ENCODE measurements at places on chromosomes 7 and 10.

- no peak for DNase-seq
Measured at GRCh38 chr10:75694790-75695189, 263.4 kb downstream of the LRMDA start.

DNA sequence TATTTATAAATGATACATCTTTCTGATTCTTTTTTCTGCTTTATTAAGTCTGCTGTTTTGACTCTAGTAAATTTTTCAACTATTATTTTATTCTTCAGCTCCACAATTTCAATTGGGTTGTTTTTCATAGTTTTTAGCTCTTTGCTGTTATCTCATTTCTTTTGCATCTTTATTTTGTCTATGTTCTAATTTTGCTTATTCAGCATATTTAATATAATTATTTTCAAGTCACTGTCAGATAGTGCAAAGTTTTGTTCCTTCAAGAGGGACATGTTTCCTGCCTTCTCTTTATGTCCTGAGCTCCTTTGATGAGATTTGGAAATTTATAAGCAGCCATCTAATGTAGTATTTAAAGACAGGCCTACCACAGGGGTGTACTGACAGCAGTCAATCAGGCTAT, 131.5 kb upstream of the ZNF722 start:
- DNase-seq = no peak

DNA sequence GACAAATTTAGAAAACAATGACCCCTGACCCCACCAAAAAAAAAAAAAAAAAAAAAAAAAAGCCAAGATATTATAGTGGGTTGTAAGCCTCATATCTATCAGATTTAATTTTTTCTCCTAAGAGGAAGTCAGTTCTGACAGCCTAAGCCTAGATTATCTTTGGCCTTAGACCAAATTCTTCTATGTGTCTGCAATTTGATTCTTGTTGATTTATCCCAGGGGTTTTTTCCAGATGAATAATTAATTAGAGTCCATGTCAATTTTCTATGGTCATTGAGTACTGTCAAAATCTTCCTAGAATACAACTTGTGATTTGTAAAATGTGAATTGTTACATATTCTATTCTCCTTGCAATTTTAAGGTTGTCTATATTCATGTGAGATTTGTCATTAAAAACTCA, 151.6 kb upstream of the CACNA2D1 start:
- no peak for DNase-seq

DNA sequence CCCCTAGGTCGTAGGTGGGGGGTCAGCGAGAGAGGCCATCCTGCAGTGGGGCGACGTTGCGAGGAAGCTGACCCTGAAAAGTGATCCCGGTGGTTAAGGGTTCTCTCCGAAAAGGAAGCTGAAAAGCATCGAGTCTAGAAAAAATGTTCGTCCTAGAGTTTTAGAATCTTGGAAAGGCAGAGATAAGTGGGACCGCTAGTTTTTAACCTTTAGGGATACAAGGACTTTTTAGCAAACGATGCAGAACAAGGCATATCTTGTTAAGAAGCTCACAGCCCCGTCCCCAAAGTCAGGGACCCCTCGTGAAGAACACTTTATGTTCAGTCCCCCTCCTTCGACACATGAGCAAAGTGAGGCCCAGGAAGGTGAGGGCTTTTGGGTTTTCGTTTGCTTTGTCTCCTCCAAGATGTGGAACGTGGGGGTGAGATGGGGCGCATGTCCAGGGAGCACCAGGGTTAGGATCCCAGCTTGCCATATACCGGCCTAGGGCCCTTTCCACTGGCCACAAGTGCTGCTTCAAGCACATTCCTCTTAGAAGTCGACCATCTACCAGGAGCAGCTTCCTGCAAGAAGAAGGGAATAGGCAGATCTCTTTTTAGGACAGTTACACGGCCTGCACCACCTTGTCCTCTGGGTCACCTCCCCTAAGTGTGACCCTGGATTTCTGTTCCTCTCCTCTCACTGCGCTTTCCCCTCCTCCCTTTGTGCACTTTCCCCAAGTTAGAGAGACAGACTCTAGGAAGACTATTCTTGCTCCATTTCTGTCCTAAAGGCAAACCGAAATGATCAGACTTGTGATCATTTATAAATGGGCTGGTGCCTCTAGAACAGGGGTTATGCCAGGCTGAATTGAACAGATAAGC, 969 bp downstream of the SLC35G1 start:
- DNase-seq = no peak

GRCh38 chr10:6145166-6145987, 56.5 kb downstream of the RBM17 start:
- no peak for DNase-seq

- DNase-seq = no peak
Measured at GRCh38 chr7:105768898-105769507, 107.4 kb downstream of the ATXN7L1 start.

DNA sequence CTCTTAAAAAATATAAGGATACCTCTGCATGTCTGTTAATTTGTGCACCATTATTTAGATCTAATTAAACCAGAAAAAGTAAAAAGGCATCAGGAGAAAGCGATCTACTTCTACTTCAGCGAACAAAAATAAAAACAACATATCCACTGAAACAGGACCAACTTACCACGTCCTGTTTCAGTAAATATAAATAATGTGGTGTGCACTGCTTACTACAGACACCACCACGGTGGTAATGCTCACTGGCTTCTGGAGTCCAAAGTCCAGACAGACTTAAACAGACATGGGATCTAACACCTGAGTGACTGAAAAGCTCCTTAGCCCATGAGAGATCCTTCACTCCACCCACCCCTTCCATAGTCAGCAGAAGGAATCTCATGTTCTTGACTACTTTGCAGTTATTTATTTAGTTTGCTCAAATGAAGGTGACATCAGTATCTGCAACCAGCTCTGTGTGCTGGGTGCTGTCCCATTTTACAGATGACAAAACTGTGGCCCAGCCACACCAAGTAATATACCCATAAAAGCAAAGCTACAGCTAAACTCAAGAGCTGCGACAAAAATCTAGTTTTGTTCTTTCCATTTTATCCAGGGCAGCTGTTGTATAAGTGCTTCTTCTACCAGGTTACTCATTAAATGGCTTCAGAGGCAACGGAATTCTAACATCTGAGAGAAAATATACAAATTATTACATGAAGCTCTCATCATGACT, 62.1 kb upstream of the NCAPG2 start:
- DNase-seq = no peak

DNA sequence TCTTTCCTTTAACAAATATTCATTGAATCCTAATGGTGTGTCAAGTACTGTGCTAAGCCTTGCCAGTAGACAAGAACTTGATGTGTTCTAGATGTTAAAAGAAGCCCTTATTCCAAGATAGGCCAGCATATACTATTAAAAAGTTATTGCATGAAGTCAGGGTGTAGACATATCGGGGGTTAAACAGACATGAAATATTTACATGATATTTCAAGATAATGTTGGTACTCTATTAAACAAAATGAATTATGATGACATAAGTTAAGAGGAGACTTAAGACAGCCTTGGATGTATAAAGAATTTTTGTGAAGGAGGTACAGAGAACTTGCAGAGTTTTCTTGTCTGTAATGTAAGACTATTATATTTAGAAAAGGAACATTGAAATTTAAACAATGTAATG, 44.8 kb downstream of the HDAC9 start:
- no peak for DNase-seq

- no peak for DNase-seq
Measured at GRCh38 chr7:50824882-50825281, 42.2 kb upstream of the GRB10 start.

DNA sequence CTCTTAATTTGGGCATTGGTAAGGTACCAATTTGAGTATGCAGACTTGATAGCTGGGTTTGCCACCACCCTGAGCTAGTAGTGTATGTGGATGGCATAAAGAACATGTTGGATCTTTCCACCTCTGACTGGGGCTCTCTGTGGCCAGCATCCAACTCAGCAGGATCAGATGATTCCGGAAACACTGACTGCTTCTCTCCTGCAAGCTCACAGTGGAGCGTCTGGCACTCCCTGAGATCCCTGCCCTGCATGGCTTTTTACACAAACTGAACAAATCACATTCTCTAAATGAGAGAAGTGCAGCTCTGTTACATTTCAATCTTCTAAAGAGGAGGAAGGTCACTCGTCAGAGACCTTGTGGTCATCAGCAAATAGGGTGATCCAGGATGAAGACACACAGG, 1057.5 kb downstream of the NRG3 start:
- DNase-seq = no peak

DNA sequence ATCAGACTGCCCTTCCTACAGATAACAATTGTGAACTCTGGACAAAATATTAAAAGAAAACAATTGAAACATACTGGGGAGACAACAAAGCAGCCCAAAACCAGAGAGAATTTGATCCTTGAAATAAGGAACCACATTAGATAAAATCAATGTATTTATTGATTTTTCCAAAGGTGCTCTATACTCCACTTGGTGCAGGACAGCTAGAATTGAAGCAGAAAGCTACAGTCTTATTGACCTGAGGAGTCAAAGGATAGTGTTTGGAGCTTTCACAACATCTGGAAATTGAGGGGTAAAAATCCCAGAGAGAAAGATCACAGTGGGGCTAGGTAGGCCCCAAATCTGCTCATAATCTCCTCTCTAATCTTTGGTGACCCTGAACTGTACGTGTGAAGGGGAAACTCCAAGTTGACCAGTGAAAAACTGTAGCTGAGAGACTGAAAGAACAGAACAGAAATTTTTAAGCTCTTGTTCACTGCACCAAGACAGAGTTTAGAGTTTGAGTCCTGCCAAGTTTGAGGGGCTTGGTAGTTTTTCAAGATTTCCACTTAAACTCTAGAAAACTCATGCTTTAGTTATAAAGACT, 70.2 kb downstream of the SAMD9 start:
- DNase-seq = no peak

DNA sequence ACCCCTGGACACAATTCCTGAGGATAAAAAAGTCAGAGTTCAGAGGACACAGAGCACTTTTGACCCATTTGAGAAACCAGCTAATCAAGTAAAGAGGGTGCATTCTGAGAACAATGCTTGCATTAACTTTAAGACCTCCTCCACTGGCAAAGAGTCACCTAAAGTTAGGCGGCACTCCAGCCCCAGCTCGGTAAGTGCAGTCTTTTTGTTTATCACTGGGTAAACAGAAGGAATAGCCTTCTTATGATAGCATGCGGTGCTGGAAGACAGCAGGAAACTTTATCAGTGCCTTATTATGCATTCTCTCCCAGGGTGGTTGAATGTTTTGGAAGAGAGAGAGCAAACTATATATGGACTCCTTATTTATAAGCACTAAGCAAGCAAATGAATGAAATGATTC, 130.5 kb downstream of the CDK14 start:
- no peak for DNase-seq

DNA sequence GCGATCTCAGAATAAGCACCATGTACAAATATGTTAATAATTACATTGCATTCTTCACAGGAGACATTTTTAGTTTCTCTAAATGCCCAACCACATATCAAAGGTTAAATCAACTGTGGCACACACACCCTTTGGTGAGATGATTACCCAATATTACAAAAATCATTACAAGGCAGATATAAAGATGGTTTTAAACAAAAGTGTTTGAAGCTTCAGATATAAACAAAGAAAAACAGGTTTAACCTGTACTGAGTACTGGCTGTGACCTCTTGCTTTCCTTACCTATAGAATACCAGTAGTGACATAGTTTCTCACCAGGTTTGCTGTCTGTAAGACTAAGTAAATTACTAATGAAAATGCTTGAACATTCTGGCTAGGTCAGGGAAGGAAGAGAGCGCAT, 360.0 kb upstream of the IGFBP3 start:
- DNase-seq = no peak

DNA sequence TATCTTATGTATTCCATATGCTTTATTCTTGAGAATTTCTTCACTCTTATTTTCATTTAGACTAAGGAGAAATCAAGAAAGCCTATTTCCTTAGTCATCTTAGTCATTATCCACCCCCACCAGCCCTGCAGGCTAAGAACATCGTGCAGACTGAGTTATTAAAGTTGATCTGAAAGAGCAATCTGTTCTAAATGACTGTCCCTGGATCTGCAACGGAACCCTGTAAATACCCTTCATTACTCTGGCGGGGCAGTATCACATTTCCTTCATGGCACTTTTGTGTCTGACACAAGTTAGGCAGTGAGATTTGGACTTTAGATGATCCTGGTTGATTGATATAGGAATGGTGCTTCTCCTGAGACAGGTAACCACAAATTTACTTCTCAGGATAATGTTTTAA, 3.5 kb upstream of the MYPN start:
- DNase-seq = no peak

DNA sequence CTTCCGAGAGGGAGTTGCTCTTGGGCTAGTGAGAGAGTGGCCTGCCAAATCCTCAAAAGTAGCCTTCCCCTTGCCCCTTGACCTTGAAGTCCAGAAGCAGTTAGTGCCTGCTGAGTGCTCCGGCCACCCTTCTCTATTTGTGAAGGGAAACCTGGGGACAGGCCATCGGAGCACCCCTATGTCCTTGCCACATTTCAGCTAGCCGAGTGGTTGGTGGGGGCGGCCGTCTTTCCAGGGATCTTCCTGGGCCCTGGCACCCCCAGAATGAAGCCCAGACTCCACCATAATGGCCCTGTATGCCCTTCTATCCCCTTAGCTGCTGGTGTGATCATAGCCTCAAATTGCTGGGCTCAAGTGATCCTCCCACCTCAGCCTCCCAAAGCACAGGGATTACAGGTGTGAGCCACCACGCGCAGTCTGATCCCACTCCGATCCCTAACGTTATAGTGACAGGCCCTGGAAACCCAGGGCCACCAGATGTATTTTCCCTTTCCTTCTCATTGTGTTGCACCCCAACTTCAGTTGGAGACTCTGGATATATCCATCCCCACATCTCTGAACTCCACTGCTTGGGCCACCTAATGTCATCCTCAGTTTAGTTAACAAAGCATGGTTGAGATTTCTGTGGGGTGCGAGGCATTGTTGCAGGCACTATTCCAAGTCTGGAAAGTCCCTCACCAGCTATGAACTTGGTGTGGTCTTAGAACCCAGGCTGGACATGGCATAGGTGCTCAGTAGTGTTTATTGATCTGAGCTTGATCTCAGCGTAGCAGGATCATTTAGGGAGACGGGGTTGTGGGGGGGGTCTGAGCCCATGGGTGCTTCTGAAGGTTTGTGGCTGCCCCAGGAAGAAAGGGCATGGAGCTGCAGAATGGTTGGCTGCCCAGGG, 1.6 kb downstream of the TSPAN14 start:
- no peak for DNase-seq

DNA sequence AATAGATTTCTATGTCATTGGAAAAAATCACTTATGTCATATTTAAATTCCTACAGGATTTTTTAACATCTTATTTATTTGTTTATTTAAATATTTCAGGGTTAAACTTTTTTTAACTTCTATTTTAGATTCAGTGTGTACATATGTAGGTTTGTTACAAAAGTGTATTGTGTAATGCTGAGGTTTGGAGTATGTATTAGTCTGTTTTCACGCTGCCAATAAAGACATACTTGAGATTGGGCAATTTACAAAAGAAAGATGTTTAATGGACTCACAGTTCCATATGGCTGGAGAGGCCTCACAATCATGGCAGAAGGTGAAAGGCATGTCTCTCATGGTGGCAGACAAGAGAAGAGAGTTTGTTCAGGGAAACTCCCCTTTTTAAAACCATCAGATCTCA, 65.4 kb downstream of the MGAM2 start:
- DNase-seq = no peak
